ENCODE measurements at places on chromosomes 7 and 10. TPM values are rescaled to one million over a fixed set of nuclear protein-coding genes. Genes with fewer than 3 reads are reported as not detected.

The C10orf95 gene
- total RNA-seq = not detected

DNA sequence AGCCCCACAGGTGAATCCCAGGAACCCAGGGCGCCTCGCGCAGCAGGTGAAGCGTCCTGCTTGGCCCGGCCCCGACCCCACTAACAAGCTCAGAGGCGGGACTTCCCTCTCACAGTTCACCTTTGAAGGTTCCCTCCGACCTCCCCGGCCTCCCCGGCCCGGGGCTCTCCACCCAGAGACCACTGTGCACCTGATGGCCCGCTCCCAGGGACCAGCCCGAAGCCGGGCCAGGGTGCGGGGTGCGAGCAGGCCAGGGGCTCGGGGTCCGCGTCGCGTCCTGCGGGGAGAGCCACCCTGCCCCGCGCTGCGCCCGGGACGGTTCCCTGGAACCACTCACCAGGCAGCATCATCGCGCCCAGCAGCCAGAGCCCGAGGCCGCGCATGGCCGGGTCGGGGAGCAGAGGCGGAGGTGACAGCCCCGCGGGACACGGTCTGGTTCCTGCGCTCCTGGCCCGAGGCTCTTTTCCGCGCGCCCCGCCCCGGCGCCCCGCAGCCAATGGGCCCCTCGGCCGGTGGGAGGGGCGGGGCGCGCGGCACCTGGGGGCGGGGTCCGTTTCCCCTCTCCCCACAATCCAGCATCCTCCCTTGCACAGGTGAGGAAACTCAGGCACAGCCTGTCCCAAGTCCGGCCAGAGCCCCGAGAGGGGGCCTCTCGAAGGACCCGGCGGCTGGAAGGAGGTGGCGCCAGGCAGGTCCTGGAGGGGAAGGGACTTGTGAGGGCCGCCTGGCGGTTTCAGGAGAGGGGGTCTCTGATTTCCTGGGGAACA lies at the start of gene ADAM8:
TSS of gene ADAM8 (minus strand) at position 434 of the 767 bp plus-strand sequence. CDS start at position 383, 51 bp downstream.
- peak; percentile 67 for DNase-seq

The ARF5 gene
- 149 TPM for total RNA-seq

DNA sequence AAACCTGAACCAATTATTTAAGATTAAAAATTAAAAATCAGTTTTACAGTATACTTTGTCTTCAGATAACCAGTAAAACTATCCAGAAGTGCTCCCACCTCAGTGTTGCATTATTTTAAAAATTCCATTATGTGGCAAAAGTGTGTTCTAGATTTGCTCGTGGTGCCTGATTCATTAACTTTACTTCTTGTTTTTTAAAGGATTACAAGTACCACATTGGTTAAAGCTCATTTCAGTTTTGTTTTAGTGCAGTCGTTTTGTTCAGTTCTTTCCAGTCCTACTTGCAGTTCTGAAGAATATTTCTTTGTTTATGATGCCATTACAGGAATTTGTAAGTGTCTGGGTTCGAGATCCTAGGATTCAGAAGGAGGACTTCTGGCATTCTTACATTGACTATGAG lies 69.0 kb downstream of the SNX10 start:
- no peak for DNase-seq

GRCh38 chr7:124618871-124619270 lies 146.7 kb downstream of the GPR37 start:
- no peak for DNase-seq

DNA sequence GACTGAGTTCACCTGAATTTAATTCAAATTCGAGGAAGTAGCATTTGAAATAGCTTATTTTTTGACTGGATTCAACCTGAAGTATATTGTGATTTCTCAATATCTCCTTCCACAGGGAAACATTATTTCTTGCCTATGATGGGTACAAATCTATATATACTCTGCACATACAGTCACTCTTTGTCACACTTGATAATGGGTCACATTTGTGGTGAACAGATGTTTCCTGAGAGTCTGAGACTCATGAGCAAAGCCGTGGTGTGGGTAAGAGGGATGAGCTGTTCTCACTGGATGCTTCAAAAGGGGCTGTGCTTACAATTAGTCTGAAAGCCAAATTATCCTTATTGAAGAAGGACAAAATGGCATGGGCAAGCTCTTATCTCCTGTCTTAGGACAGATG lies 18.0 kb upstream of the TBXAS1 start:
- no peak for DNase-seq

The HTR5A gene
- total RNA-seq = not detected

- no peak for DNase-seq
These were observed 75.0 kb downstream of the PDGFA start for GRCh38 chr7:444606-445005.

- DNase-seq = no peak
These were observed 109.3 kb upstream of the RHEB start for GRCh38 chr7:151628846-151629604.

The ADIRF gene
- 461 TPM for total RNA-seq

DNA sequence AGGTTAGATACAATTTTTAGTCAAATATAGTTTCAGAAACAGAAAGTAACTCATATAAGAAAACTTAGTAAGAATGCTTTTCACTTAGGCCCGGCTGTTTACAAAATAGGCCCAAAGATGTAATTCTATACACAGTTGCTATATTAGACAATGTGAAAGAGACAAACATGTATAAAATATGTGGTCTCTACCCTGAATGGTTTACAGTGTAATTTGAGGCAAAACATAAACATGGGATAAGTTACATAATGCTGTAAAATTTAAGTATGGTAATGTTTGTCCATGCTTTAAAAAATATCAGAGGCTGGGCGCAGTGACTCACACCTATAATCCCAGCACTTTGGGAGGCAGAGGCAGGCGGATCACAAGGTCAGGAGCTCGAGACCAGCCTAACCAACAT lies 18.7 kb downstream of the KRIT1 start:
- DNase-seq = no peak

GRCh38 chr10:62233356-62234076 lies 35.1 kb downstream of the RTKN2 start:
- DNase-seq = no peak

- no peak for DNase-seq
These were observed 25.0 kb downstream of the RTKN2 start for GRCh38 chr10:62243647-62243997.

GRCh38 chr10:92350411-92350810 lies 59.4 kb downstream of the MARCHF5 start:
- DNase-seq = no peak

GRCh38 chr7:116710764-116711452 lies 38.9 kb downstream of the MET start:
- DNase-seq = no peak

The COL28A1 gene
- 5.8 TPM for total RNA-seq

The CYP3A4 gene
- 796 TPM for total RNA-seq

GRCh38 chr7:130781346-130781745 lies 47.3 kb upstream of the KLF14 start:
- DNase-seq = no peak

The ACTL6B gene
- total RNA-seq = not detected

DNA sequence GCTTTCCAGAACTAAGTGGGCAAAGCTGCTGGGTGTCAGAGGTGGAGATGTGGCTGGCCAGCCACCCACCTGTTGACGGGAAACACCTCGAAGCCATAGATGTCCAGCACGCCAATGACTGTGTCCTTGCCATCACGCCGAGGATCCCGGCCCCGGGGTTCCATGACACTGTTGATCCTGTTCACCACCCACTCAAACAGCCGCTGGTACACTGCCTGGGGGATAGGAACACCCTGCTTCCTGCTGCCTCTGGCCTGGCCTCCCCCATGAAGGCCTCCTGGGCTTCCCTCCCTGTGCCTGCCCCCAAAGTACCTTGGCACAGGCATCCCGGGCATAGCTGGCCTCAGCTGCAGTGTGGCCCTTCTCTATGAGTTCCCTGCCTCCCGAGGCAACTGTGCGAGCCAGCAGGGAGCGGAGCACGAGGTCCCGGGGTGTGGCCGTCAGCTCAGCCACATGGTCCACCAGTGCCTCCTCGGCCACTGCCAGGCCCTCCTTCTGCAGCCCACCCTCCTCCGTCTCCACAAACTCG lies 8.2 kb downstream of the MYO1G start:
- DNase-seq = no peak

- no peak for DNase-seq
These were observed 39.5 kb upstream of the SEC61G start for GRCh38 chr7:54798530-54798929.

The PSPH gene
- 18.0 TPM for total RNA-seq

DNA sequence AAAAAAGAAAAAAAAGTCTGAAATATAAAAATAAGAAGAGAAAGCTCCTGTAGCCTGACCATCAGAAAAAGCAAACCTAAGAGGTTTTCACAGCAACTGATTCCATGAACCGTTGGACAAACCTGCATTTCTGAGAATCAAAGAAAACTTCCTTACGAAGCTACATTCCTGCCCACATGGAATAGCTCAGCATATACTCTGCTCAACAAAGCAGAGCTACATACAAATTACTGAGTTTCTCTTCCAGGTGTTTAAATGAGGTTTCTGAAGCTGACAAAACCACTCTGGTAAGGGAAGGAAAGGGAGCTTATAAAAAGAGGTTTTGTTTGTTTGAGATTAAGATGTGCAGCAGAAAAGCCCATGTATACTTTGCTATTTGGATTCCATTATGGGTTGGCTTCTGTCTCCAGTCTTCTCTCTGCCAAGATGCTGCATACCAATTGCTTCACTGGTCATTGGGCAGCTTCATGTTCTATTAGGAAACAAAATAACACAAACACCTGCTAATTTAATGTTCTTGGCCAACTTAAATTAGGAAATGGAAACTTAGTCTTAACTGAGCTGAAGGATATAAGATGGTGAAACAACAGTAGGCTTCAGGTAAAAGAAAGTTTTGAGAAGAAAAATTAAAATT lies 314.1 kb downstream of the LRRTM3 start:
- no peak for DNase-seq

The CBLL1 gene
- total RNA-seq = 26.1 TPM

DNA sequence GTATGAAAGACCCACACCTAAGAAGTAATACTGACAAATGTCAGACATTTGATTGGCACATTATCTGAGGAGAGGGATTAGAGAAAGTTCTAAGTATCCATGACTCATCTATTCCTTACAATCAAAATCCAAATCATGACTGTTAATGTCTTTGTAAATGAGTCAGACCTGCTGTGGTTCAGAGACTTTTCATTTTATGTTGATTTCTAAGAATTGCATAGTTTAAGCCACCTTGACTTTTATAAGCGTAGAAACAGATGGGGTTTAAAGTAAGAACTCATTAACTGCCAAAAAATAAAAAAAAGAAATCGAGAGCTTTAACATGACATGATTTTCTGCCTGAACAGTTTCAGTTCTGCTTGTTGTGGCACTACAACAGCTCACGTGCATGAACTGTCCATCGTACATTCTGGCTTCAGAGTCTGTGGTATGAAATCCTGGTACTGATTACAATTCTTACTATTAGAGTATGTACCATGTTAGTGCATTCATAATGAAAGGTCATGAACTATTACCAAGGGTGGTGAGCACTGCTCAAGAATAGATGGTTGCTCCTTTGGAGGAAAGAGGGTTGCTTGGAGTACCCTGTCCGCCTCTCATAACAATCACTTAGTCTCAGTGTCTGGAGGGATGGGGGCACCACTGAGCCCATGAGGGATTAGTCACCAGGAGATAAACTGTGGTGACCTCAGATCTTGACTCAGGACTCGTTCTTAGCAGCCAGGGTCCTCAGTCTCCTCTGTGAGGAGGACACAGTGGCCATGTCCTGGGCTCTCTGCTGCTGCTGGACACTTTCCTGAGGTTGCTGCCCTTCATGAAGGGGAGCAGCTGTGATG lies 42.2 kb downstream of the ACSM6 start:
- no peak for DNase-seq

- DNase-seq = no peak
These were observed 11.6 kb upstream of the PALD1 start for GRCh38 chr10:70466951-70467350.

- peak; percentile 8 for DNase-seq
These were observed 8.9 kb downstream of the GIGYF1 start for GRCh38 chr7:100685049-100685605.

The SLC26A5 gene
- total RNA-seq = 0.54 TPM

The EBLN1 gene
- not detected for total RNA-seq

All from Peyer's patch (tissue), 4 donors.